ENCODE measurements at places on chromosomes 1 and 21.

DNA sequence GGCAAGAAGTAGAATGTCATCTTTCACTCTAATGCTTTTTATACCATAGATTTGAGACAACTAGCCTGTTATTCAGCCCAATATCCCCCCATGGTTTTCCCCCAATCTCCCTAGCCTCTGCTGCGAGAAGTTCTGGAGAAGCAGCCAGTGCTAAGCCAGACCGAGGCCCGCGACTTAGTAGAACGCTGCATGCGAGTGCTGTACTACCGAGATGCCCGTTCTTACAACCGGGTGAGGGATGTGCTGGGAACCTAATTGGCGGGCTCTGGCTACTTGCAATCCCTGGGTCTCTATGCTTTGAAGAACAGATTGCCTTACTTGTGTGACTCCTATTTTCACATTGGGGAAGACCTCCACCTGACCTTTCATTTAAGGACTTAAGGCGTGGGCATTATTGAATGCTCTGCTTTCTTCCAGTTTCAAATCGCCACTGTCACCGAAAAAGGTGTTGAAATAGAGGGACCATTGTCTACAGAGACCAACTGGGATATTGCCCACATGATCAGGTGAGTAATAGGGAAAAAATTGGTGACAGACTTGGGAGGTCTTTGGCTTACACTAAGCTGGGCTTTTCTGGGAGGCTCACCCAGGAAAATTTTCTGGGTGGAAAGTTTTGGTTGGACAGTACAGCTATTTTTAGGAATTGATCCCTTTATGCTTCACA, 1.9 kb downstream of the PSMB4 start:
- no peak for DNase-seq

DNA sequence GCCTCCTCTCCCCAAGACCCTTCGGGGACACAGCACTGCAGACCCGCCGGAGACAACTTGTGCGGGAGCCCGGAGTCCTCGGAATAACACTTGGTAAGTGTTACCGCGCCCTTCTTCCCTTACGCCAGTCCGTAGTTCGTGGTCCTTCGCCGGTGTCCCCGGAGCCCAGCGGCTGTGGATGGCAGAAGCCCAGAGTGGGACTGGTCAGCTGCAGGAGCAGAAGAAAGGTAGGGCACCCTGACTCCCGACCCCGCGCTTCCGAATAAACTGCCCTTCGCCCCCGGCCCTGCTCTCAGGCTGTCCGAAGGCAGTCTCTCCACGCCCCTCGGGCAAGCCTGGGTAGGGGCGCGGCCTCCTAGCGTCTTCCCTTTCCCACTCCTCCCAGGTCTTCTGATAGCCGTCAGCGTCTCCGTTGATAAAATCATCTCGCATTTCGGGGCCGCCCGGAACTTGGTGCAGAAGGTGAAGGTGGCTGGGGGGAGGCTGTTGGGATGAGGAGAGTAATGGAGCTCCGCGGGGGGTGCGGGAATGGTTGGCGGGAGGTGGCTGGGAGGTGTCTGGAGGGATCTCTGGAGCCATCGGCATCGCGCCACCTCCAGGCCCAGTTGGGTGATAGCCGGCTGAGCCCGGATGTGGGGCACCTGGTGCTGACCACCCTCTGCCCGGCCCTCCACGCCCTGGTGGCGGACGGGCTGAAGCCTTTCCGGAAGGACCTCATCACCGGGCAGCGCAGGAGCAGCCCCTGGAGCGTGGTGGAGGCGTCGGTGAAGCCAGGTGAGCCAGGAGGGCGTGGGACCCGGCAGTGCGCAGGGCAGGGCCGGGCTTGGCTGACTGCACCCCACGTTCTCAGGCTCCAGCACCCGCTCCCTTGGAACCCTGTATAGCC, 4.3 kb downstream of the RUSC1 start:
- DNase-seq = no peak

- no peak for DNase-seq
Observed at GRCh38 chr21:39638281-39638680, 25.5 kb downstream of the B3GALT5 start.

DNA sequence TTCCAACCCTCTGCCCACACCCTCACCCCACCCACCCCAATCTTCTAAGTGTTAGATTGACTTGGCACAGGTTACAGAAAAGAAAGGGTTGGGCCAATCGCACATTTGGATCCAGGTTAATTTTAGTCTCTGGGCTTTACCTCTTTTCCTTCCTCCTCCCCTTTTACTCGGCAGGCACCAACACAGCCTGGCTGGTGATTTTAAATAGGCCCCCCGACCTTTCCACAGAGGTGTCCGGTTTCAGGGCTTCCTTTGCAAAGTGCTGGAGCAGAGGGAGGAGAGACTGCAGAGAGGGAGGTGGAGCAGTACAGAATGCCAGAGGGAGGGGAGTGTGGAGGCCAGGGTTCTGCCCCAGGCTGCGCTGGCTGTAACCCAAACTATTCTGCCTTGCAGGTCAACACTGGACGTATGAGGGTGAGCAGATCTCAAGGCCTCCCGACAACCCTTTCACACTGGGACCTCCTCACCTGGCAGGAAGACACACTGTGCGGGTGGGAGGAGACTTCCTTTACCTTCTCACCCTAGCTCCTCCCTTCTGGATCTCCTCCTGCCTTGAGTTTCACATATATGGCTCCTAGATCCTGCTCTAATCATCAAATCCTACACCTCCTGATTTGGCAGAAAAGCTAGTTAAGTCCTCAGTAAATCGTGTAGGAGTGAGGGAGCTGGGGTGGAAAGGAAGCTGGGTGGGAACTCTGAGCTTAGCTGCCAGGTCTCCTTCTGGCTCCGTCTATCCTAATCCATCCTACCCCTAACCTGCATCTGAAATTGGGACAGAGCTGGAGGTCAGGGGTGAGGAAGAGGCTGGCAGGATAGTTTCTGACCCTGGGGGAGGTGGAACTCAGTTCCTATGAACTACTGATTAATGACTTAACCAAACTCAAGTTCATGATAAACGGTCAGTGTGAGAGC, 2.4 kb downstream of the CA14 start:
- no peak for DNase-seq

- DNase-seq = no peak
Observed at GRCh38 chr1:78408192-78408591, 82.6 kb upstream of the PTGFR start.

DNA sequence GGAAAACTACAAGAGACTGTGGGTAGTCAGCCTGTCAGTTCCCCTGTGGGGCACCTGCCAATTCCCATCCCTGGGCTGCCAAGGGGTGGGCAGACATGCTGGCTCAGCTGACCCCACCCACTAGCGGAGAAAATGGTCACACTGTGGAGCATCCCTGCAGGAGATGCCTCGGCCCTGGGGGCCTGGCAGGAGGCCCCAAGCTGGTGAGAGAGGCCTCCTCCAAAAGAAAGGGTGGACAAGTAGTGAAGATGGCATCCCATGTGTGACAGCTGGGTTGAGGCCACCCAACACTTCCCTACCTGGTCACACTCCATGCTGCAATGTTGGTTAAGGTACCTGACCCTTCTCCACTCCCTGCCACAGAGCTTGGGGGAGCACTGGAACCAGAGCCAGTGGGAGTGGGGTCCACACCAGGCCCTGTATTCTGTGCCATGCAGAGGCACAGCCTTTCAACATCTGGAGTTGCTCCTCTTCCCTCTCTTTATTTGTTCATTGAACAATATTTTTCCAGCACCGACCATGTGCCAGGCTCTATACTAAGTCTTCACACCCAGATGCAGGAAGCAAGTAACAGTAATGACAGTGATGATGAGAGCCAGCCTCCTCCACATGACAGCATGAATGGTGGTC, 59.5 kb downstream of the KLHDC7A start:
- DNase-seq = no peak

GRCh38 chr21:33939226-33939625, 23.6 kb upstream of the ATP5PO start:
- no peak for DNase-seq

- DNase-seq = no peak
Observed at GRCh38 chr1:165893507-165893906, 66.1 kb downstream of the UCK2 start.

DNA sequence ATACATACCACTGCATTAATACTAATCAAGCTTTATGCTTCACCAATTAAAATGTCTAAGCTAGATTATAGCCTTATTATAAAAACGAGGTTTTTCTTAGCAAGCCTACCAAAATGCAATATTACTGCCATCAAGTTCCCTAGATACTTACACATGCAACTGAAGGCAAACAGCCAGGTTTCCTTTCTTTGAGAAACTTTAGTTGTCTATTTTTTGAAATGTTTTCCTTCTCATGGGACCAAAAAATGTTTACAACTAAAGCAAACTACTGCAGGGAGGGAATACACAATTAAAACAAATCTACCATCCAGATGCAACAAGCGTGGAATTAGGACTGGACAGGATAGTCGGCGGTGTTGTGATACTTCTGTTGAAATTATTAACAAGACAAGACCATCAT, 1.3 kb downstream of the ZNF644 start:
- no peak for DNase-seq

GRCh38 chr1:44672254-44672955, 1.9 kb downstream of the TMEM53 start:
- no peak for DNase-seq

GRCh38 chr1:2226525-2227345, 1.4 kb upstream of the SKI start:
- DNase-seq = no peak

- DNase-seq = no peak
Observed at GRCh38 chr1:50426108-50426700, 3.0 kb upstream of the DMRTA2 start.

GRCh38 chr21:27776925-27777553, 810.2 kb upstream of the ADAMTS5 start:
- DNase-seq = no peak

DNA sequence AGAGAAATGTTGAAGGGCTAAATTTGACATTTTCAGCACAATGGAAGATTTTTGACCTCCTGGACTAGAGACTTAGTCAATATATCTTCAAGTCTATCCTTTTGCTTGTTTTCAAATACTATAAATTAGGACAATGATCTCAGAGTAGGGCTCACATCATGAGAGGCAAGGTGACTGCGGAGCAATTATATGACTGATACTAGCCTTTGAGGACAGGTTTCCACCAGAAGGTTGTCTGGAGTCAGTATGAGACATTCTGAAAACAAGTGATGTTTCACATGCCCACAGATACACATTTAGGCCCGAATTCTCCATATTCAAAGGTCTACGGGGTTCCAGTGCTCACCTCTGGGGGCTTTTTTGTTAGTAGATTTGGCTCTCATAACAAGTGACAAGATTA, 142.3 kb upstream of the SAMSN1 start:
- no peak for DNase-seq

DNA sequence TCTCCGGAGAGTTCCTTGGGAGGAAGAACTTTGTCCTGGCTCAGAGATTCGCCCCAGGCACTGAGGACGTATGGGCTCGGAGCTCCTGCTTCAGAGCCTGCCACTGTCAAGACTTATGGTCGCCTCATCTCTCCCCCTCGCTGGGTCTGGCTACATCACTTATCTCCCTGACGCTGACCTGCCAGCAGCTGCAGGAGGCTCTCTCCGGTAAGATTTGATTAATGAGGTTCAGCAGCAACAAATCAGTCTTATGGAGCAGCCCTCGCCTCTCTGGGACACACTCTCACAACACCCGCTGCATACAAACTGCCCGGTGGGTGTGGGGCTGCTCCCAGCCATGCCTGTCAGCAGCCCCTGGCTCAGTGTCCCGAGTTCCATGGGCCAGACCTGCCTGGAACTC, 297.8 kb downstream of the RRAGC start:
- DNase-seq = no peak

DNA sequence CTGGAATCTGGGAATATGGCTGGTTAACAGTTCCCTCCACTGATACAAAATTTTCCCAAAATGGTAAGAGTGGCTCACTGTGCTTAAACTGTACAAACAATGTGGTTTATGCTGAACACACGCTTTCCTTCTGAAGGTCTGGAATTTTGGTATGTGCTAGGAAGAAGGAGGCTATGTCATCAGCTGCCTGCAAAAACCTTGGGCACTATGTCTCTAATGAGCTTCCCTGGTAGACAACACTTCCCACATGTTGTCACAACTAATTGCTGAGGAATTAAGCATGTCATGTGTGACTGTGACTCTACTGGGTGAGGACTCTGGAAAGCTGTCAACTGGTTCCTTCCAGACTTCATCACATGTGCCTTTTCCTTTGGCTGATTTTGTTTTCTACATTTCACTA, 29.2 kb downstream of the IPP start:
- DNase-seq = no peak

- DNase-seq = no peak
Observed at GRCh38 chr1:32126770-32127169, 18.9 kb downstream of the KPNA6 start.

- DNase-seq = no peak
Observed at GRCh38 chr1:3620708-3621107, 4.1 kb upstream of the TPRG1L start.

GRCh38 chr1:213666113-213666512, 321.7 kb upstream of the PROX1 start:
- no peak for DNase-seq

- DNase-seq = no peak
Observed at GRCh38 chr1:162371611-162372010, 5.0 kb downstream of the SPATA46 start.

DNA sequence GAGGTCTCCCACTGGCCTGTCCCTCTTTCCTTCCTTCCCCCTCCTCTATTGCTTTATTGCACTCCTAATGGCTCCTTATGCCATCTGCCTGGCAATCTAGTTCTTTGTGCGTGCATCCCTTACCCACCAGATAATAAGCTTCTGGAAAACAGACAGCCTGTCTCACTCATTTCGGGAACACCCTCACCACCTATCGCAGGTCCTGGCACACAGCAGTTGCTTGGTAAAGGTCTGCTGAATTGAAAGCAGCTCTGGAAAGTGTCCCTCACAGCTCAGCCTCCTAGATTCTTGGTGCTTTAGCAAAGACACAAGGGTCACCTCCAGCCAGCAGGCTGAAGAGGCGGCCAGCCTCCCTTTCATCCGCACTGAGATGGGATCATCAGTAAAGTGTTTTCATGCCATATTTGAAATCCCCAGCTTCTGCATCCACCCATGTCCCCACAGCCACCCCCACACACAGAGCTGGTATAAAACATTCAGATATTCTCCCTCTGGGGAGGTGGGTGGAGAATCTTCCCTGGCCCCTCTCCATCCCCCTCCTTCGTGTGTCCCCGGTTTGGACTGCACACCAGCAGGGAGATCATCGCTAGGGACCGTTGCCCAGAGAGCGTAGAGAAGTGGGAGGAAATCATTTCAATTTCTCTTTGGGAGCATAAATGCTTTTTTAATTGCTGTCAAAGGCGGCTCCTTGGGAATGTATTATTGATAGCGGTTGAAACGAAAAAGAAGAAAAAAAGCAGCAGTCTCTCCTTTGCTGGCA, 29.1 kb upstream of the ATP2B4 start:
- DNase-seq = no peak

DNA sequence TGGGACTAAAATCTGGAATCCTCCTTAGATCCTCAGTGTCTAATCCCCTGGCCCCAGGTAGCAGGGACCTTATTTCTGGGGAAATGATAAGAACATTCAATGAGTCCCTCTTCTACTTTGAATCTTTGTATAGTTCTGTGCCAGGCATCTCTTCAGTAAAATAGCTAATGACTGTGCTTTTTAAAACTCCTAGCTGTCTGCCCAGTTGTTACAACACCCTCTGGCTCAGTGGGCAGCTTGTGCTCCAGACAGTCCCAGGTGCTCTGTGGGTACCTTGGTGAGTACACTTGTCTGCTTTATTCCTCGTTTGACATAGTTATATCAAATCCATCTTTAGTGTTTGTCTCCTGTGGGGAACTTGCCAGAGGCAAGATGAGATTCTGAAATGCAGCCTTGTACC, 18.0 kb downstream of the TGFB2 start:
- no peak for DNase-seq

- DNase-seq = no peak
Observed at GRCh38 chr1:45585110-45585426, 1.2 kb downstream of the NASP start.
